ENCODE measurements at places on chromosomes 7 and 10.

DNA sequence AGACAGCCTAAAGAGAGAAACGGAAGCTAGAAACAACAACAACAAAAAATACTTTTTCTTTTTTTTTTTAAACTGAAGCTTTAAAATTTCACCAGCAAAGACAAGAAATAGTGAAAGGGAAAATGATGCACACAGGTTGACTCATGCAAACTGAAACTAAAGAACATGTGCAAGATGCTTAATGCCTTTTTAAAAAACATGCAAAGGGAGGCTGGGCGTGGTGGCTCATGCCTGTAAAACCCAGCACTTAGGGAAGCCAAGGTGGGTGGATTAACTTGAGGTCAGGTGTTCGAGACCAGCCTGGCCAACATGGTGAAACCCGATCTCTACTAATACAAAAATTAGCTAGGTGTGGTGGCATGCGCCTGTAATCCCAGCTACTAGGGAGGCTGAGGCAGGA lies 15.1 kb upstream of the CUBN start:
- peak; percentile 64 for DNase-seq

DNA sequence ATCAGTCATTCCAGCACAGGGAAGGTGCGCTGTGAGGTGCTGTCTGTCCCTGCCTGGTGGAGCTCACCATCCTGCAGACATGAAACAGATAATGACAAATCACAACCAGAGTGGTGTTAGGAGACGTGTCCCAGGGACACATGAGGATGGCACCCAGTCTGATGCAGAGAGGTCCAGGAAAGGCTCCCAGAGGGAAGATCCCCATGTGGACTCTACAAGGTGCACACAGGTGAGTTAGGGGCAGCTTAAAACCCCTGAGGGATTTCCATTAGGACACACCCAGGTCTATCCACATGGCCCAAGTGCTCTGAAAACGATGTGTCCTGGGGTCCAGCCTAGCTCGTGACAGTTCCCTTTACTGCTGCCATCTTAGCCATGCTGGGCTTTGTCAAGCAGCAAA lies 91.4 kb downstream of the ADARB2 start:
- DNase-seq, result no peak

DNA sequence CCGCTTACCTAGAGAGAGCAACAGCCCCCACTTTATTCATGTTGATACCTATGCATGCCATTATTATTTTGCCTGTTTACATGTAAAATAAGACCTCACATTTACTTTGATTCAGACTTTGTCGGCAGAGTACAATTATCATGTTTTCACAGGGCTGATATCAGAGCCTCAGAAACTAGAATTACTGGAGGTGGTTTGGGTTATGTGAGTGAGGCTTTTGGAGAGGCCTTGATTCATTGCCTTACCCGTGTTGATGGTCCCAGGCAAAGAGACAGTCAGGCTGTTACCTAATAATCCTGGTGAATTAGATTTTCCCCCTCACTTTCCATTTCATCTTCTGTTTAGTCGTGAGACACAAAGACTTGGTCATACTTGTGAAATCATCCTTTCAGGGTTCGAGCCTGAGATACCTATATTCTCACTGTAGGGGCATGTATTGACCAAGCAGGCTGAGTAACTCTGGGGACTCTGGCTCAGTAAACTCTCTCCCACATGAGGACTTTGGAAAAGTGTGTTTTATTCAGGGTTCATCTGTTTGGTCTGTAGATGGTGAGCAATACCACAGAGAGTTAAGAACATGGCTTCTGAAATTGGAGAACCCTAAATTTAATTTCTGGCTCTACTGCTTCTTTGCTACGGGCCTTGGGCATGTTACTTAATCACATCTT lies 150.9 kb downstream of the CELF2 start:
- no peak for DNase-seq

GRCh38 chr7:30907527-30908267 lies 4.0 kb upstream of the AQP1 start:
- DNase-seq, result no peak

GRCh38 chr7:109092268-109092667 lies 522.6 kb downstream of the DNAJB9 start:
- DNase-seq, result no peak

DNA sequence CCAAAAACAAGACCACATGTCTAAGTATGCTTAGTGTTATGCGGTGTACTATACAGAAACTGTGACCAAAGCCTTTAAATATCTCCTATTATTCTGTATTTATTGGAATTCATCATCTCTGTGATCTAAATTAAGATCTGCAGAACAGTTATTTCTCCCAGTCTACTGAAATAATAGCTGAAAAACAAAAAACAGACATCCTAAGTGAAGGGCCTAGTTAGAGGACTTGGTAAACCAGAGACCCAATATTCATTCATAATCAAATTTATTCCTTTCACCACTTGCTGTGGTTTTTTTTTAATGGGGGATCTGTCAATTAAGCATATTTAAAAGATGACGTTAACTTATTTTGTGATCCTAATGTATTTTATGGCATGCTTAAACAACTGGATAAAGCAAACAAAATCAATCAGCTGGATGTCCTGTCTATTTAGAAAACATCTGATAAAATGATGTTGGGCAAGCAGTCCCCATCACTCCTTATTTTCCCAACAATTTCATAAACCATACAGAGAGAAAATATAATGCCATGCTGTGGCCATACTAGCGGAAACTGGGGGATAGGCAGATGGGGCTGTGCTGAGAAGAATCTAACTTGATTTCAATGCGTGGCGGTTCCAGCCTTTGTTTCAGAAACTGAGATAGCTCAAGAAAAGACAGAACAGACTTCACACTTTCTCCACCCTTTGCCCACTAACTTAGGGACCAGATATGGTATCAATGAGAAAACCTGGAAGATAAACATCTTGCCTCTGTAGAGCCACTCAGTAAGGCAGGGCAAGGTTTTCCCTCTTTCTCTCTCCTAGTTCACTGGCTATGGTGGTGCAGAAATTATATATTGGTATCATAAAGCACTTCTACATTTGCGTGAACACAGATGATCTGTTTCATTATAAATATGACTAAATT lies 32.9 kb downstream of the ICA1 start:
- DNase-seq, result no peak
